Left colon (tissue), 2 donors: ENCODE measurements at places on chromosomes 11 and 22. TPM values are rescaled to one million over a fixed set of nuclear protein-coding genes. Genes with fewer than 3 reads are reported as not detected.
A peak's percentile ranks its signal among the peaks of the same experiment; 100 is the strongest.

- no peak for DNase-seq
These were observed 39.0 kb downstream of the TBX1 start for GRCh38 chr22:19799322-19800190.

GRCh38 chr22:47748271-47748670 lies 985.8 kb downstream of the TBC1D22A start:
- DNase-seq, result no peak

NAT10 gene
- 22.5 TPM for total RNA-seq

GRCh38 chr22:46604306-46604690 lies 15.9 kb upstream of the GRAMD4 start:
- no peak for DNase-seq

RAB38 gene
- total RNA-seq, result 2.1 TPM

DNA sequence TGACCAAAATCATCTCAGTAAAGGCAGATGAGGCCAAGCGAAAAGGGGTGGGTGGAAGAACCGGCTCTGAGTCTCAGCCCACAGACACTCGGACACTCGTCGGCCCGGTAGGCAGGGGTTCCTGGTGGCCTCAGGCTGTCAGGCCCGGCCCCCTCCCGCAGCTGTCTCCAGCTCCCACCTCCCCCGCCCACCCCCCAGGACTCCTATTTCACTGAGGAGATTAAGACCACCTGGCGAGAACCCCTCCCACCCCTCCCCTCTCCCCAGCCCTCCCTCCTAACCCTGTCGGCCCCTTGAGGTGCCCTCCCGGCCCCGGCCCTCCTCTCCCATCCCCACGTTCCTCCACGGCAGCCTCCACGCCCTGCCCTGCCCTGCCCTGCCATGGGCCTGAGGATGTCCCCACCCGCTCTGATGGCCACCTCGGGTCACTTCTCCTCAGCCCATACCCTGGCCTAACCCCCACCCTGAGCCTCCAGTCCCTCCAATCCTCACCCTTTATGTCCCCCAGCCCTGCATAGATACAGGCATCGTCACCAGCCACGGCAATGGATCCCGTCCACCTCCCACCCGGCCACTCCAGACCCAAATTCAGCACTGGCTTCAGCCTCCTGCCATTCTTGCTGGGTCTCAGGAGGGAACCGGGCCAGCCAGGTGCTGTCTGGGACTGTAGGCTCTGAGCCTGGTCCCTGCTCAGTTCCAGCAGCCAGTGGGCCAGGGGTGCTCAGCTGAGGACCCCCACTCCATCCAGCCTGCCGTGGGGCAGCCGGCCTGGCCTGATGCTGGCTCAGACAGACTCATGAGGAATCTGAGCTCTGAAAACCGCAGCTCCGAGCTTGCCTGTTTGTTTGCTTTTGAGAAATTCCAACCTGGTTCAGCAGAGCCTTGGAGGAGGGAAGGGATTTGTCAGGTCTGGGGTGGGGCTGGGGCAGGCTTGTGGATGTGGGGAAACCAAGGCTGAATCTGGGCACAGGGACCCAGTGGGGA lies 9.8 kb upstream of the TBX1 start:
- no peak for DNase-seq

CCDC90B gene
- 26.0 TPM for total RNA-seq

CHRM1 gene
- total RNA-seq, result 0.84 TPM

DNA sequence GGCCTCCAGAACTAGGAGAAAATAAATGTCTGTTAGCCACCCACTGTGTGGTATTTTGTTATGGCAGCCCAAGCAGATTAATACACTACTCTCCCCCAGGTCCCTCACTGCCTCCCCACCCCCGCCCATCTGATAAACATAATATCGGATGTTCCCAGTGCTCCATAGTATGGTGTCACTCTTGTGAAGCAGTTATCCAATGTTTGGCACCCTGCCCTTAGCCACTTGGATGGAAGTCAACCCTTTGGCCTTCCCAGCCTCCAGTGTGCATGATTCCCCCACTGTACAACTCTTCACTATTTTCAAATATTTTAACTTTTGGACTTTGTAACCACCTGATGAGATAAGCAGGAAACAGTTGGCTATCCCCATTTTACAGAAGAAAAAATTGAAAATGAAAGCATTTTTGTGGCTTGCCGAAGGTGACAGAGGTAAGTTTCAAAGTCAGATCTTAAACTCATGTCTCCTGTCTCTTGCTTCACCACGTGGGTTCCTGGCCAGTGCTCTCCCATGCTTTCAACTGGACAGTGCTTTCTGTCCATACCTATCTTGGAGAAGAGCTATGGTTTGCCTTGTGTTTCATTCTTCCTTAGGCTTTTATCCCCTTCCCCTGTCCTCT lies 53.2 kb downstream of the ALX4 start:
- DNase-seq, result no peak

STK33 gene
- total RNA-seq, result 1.2 TPM

GRCh38 chr22:37183432-37184379 lies 4.3 kb downstream of the C1QTNF6 start:
- no peak for DNase-seq

DNA sequence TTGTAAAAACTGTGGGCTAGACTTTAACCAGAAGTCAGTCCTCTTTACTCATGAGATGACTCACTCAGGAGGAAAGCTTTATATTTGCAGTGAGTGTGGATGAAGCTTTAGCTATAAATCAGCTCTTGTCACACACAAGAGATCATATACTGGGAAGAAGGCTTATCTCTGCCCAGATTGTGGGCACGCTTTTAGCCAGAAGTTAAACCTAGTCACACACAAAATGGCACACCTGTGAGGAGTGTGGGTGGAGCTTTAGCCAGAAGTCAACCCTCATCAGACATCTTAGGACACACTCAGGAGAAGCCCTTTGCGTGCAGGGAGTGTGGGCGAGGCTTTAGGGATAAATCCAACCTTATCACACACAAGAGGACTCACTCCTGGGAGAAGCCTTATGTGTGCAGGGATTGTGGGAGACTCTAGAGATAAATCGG lies 706.9 kb upstream of the LUZP2 start:
- peak; percentile 56 for DNase-seq

HTR3B gene
- not detected for total RNA-seq

GRCh38 chr11:75173336-75173735 lies 22.4 kb downstream of the SLCO2B1 start:
- no peak for DNase-seq

DNA sequence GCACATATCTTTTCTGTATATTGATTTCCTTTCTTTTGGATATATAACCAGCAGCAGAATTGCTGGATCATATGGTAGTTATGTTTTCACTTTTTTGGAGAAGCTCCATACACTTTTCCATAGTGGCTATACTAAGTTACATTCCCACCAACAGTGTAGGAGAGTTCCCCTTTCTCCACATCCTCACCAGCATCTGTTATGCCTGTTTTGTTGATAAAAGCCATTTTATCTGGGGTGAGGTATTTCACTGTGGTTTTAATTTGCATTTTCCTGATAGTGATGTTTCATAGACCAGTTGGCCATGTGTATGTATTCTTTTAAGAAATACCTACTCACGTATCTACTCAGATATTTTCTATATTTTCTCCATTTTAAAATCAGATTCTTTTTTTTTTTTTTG lies 419.3 kb upstream of the FAT3 start:
- no peak for DNase-seq

DNA sequence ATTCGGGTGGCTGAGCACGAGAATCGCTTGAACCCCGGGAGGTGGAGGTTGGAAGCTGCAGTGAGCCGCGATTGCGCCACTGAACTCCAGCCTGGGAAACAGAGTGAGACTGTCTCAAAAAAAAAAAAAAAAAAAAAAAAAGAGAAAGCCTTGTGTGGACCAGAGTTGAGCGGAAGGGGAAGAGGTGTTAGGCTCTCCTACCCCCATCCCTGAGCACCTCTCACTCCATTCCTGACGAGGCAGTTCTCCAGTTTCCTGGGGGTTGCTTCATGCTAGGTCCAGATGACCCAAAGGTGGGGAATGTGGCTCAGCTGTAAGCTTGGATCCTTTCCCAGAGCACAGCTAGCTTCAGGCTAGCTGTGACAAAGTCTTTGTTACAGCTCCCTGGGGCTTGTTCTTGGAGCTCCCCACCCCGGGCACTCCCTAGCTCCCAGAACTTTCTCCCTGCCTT lies 8.8 kb upstream of the DNAL4 start:
- DNase-seq, result no peak

- DNase-seq, result no peak
These were observed 404.9 kb downstream of the NXPE2 start for GRCh38 chr11:115083144-115083806.

GRCh38 chr22:46478083-46478551 lies 59.3 kb downstream of the CELSR1 start:
- no peak for DNase-seq

OR51T1 gene
- not detected for total RNA-seq

GRCh38 chr11:35847473-35847872 lies 96.4 kb upstream of the LDLRAD3 start:
- no peak for DNase-seq

GRCh38 chr11:6667733-6668374 lies 12.2 kb upstream of the DCHS1 start:
- no peak for DNase-seq

GRCh38 chr11:82818409-82819043 lies 81.7 kb downstream of the PRCP start:
- DNase-seq, result no peak

DNA sequence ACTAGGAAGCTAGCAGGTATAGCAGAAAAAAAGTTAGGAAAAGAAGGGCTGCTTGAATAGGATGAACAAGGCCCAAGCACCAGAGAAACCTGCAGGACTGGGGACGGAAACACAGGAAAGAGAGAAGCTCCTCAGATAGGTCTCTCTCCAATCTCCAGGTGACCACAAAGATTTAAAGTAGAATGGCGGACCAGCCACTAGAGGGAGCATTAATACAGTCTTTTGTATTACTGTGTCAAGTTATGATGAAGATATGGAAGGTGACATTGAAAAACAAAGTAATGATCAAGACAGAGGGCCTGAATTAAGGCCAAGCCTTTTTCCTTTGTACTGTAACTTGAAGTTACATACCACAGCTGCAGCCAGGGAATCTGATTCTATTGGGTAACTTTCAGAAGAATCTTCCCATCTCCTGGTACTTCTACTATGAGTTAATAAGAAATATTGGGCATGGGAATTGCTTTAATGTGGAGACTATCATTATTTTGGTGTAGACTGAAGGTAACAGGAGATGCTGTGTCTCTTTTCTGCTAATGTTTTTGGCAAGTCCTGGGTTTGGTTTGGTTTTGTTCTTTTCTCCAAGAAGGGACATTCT lies 33.8 kb downstream of the OR2AG2 start:
- DNase-seq, result peak; percentile 50

DNA sequence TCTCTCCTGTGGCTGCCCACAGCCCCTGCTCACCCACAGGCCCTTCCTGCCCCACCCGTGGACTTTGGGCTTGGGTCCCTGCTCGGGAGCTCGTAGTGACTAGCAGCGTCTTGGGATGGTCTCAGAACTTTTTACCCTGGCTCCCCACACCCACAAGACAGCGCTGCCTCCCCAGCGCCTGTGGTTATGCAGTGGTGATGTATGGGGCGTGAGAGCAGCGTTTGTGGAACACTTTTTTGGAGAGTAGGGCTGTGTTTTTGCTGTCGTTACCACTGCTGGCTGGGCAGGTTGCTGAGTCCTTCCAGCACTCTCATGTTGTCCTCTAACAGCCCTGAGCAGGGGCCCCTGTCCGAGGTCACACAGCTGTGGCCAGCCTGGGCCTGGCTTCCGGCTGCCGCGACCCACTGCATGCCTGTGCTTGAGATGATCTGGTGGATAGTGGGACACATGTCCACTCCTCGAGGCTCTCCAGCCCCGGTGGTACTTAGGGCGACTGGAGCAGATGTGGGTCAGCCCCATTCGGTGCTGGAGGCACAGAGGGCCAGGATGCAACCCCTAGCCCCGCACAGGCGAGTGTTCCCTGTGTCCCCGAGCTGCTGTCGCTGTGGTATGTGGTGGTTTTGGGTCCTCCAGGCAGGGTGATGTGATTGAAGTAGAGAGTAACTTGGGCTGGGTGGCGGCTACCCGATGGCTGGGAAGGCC lies 7.1 kb upstream of the GRAMD4 start:
- peak; percentile 68 for DNase-seq

OR4C45 gene
- total RNA-seq, result not detected

DNA sequence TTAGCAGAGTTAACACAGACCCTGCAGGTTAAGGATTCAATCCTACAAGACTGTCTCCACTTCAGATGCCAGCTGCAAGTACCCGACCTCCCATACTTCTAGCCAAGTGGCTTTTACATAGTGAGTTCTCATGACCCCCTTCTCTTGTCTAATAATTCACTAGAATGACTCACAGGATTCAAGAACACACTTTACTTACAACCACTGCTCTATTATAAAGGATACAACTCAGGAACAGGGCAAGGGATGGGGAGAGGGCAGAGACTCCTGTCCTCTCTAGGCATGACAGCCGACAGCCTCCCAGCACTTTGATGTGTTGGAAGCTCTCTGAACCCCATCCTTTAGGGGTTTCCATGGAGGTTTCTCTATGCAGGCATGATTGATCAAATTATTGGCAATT lies 60.0 kb downstream of the MYO18B start:
- no peak for DNase-seq

- no peak for DNase-seq
These were observed 7.4 kb downstream of the C1QTNF6 start for GRCh38 chr22:37180531-37181231.

UBQLN3 gene
- total RNA-seq, result not detected

DNA sequence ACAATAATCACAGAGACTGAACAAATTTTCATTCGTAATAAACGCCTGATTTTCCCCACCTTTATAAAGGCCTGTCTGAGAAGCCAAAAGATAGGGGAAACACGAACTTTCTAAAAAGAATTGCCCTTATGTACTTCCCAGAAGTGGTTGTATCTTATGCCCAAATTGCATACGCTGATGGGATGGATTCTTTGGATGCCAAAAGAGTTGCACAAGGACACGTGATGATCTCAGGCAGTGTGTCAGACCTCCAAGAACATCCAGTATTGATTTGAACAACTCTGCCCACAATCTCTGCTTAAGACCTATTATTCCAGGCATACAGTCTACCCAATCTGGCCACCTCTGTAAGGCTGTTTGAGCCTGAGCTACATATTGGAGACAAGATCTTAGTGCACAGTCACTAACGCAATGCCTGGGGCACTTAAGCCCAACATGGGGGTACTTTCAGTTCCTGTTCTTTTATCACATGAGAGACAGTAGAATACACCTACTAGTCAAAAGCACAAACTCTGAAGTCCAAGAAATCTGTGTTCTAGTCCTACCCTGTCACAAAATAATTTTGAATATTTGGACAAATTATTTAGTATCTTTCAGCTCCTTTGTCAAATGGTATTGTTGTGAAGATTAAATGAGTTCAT lies 38.9 kb downstream of the OR10A6 start:
- no peak for DNase-seq

GRCh38 chr11:16606784-16607674 lies 131.4 kb upstream of the C11orf58 start:
- DNase-seq, result no peak

TMEM191B gene
- total RNA-seq, result 6.7 TPM

- no peak for DNase-seq
These were observed 10.0 kb downstream of the SIK2 start for GRCh38 chr11:111612224-111612623.

DNA sequence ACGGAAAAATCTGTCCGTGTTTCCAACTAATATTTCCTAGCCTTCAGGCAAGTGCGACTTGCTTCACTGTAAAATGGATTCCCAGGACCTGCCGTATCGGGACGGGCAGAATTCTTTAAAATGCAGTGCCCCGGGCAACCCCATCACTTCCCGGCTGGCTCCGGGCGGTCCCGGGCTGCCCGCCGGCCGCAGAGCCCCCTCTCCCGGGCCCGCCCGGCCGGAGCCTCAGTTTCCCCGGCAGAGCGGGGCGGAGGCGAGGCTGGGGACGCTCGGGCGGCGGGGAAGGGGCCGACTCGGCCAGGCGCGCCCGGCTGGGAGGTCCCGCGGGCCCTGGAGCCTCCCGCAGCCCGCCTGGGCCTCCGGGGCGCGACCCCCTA lies 84.2 kb upstream of the WNT7B start:
- no peak for DNase-seq

PLEKHB1 gene
- 11.9 TPM for total RNA-seq

MS4A8 gene
- 51.0 TPM for total RNA-seq

- DNase-seq, result no peak
These were observed 29.2 kb upstream of the PDE2A start for GRCh38 chr11:72703267-72704008.
